Body of pancreas (tissue), 4 donors: ENCODE measurements at places on chromosomes 3 and 15. TPM values are rescaled to one million over a fixed set of nuclear protein-coding genes. Genes with fewer than 3 reads are reported as not detected.

DNA sequence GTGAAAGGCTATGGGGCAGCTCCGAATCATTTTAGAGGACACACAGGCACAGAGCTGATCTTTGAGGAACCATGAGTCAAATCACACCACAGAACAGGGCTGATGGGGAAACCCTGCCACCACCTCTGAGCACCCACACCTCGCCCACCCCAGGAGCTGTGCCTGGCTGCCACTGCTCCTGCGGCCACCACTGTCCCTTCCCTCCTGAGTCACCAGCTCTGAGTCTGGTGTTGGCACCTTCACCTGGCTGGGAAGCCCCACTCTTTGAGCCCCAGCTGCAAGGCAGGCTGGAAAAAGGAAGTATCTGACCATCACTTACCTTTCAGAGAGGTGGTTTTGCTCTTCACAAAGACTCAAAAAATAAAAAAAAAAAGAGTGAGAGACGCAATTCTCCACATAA is 63.6 kb upstream of the MEF2A start:
- H3K4me1 ChIP-seq = peaks cover 3% of the 10 kb centered on the region
- H3K27me3 ChIP-seq = no peaks in the 10 kb centered on the region
- H3K36me3 ChIP-seq = no peaks in the 10 kb centered on the region
- no peak overlapping the region for H3K4me3 ChIP-seq

HCN4 gene
- 2.0 TPM for total RNA-seq

- H3K27me3 ChIP-seq = no peaks in the 10 kb centered on the region
- no peak overlapping the region for H3K4me3 ChIP-seq
- no peaks in the 10 kb centered on the region for H3K4me1 ChIP-seq
- H3K36me3 ChIP-seq = no peaks in the 10 kb centered on the region
- no peak overlapping the region for H3K27ac ChIP-seq
Measured at GRCh38 chr15:100658895-100659294, 56.5 kb downstream of the ASB7 start.

TRA2B gene
- 74.2 TPM for total RNA-seq

ITIH1 gene
- 4.4 TPM for total RNA-seq

LRRIQ4 gene
- not detected for total RNA-seq

- H3K4me1 ChIP-seq = no peaks in the 10 kb centered on the region
- DNase-seq = no peak
- no peak overlapping the region for H3K27ac ChIP-seq
- H3K36me3 ChIP-seq = no peaks in the 10 kb centered on the region
- no peaks in the 10 kb centered on the region for H3K27me3 ChIP-seq
- H3K4me3 ChIP-seq = no peak overlapping the region
Measured at GRCh38 chr3:41462103-41462691, 262.9 kb downstream of the CTNNB1 start.

CLCN2 gene
- total RNA-seq = 7.5 TPM

- no peak for DNase-seq
- H3K4me1 ChIP-seq = no peaks in the 10 kb centered on the region
- no peaks in the 10 kb centered on the region for H3K36me3 ChIP-seq
- H3K4me3 ChIP-seq = no peak overlapping the region
- no peak overlapping the region for H3K27ac ChIP-seq
Measured at GRCh38 chr3:12440927-12441714, 43.2 kb upstream of the TSEN2 start.

IMPG2 gene
- 0.33 TPM for total RNA-seq

CISH gene
- 4.9 TPM for total RNA-seq

FAM107A gene
- 14.5 TPM for total RNA-seq

PLSCR2 gene
- total RNA-seq = not detected

GRCh38 chr3:30131191-30131590 is 475.2 kb upstream of the TGFBR2 start:
- H3K4me3 ChIP-seq = no peak overlapping the region
- H3K4me1 ChIP-seq = no peaks in the 10 kb centered on the region
- H3K36me3 ChIP-seq = no peaks in the 10 kb centered on the region
- H3K27ac ChIP-seq = no peak overlapping the region
- no peaks in the 10 kb centered on the region for H3K27me3 ChIP-seq

- no peaks in the 10 kb centered on the region for H3K4me1 ChIP-seq
- no peaks in the 10 kb centered on the region for H3K36me3 ChIP-seq
- DNase-seq = no peak
- no peaks in the 10 kb centered on the region for H3K27me3 ChIP-seq
Measured at GRCh38 chr3:42229942-42230688, 35.9 kb downstream of the CCK start.

CKMT1A gene
- total RNA-seq = 2.6 TPM

DNA sequence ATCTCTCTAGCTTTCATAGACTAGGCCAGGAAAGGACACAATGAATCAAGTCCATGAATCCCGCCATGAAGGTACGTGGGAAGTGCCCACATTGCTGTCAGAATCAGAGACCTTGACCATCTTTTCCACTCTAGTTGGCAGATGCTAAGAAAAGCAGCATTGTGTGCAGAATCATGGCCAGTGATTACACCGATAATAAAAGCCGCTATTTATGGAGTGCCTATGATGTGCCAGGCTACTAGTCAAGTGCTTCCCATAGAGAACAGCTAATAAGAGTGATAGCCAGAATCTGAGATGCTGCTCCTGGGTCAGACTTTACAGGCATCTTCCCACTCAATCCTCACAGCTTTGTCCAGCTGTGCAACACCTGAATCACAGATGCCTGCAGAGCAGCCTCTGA is 13.2 kb upstream of the RPL32 start:
- H3K27me3 ChIP-seq = no peaks in the 10 kb centered on the region
- H3K36me3 ChIP-seq = no peaks in the 10 kb centered on the region
- H3K4me3 ChIP-seq = no peak overlapping the region
- no peak for DNase-seq
- no peaks in the 10 kb centered on the region for H3K4me1 ChIP-seq

CLEC3B gene
- 4.9 TPM for total RNA-seq

- peaks cover 20% of the 10 kb centered on the region for H3K4me1 ChIP-seq
- no peak overlapping the region for H3K27ac ChIP-seq
- no peak for DNase-seq
Measured at GRCh38 chr15:70857562-70858285, 3.8 kb upstream of the LARP6 start.

ADGRG7 gene
- total RNA-seq = not detected

- no peaks in the 10 kb centered on the region for H3K27me3 ChIP-seq
- no peak overlapping the region for H3K4me3 ChIP-seq
- no peak overlapping the region for H3K27ac ChIP-seq
- no peak for DNase-seq
- H3K4me1 ChIP-seq = no peaks in the 10 kb centered on the region
Measured at GRCh38 chr3:45311327-45311726, 77.0 kb upstream of the LARS2 start.

DNA sequence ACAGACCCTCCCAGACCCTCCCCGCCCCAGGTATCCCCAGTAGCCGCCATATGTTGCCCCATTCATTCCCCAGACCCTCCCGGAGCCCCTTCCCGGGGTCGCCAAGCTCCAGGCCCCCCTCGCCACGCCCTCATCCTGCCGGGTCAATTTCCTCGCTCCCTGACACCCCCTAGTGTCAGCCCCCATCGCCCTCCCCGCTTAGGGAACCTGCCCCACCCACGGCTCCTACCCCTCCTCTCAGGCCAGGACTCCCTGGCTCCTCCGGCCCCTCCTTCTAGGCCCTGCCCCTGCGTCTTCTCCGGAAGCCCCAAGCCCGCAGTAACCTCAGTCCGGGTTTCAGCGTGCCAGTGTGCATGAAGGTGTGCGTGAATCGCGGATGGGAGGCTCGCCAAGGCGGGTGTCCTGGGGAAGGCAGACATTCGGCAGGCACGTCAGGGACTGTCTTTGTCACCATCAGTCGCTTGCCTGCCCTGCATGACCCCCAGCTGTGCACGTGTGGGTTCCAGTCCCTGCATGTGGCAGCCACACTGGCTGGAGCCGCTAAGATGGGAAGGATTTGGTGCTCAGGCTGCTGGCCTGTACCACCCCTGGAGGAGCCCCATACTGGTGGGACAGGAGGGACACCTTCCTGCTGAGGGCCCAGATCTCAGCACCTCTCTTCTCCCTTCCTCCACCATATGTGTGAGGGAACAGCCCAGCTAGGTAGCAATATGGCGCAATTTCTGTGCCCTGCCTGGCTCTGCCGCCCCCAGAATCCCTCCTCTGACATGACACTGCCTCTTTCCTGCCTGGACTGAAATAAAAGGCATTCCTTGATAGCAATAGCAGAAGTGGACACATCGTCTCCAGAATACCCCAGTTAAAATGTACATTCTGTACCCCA is 693 bp downstream of the DISP2 start:
- no peaks in the 10 kb centered on the region for H3K27me3 ChIP-seq
- peaks cover 14% of the 10 kb centered on the region for H3K4me1 ChIP-seq

GRCh38 chr3:193614430-193614829 is 21.4 kb downstream of the OPA1 start:
- no peak overlapping the region for H3K4me3 ChIP-seq
- H3K4me1 ChIP-seq = no peaks in the 10 kb centered on the region
- no peaks in the 10 kb centered on the region for H3K27me3 ChIP-seq
- H3K27ac ChIP-seq = no peak overlapping the region

- no peak for DNase-seq
- H3K4me1 ChIP-seq = no peaks in the 10 kb centered on the region
- no peaks in the 10 kb centered on the region for H3K36me3 ChIP-seq
- H3K27me3 ChIP-seq = no peaks in the 10 kb centered on the region
- no peak overlapping the region for H3K27ac ChIP-seq
- no peak overlapping the region for H3K4me3 ChIP-seq
Measured at GRCh38 chr3:14216257-14217048, 37.8 kb downstream of the LSM3 start.

- H3K27ac ChIP-seq = peak overlapping the region; percentile 48
- no peak overlapping the region for H3K4me3 ChIP-seq
- DNase-seq = no peak
Measured at GRCh38 chr15:92665100-92665555, 9.6 kb upstream of the FAM174B start.

DNA sequence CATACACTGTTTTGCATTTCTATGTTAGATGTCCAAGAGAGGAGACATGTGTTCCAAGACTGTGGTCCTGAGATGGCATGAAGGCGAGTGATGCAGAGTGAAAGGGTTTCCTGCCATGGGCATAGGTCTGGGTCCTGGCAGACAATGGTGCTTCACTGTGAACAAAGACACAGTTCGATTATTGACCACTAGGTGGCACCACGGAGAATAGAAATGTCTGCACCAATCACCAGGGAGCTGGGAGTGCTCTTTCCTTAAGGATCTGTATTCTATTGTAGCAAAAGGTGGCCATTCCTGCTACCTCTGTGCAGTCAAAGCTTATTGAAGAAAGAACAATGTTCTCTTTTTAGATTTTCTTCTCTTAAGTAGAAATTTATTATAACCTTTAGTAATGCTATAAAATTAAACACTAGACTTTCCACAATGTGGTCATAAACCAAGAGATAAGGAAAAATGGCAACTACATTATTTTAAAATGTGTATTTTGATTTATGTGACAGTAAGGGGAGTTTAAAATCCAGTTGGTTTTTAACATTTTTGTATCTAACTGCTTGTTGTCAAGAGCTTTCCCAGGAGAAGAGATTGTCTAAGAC is 88.7 kb downstream of the GABRG3 start:
- H3K36me3 ChIP-seq = no peaks in the 10 kb centered on the region
- no peak overlapping the region for H3K27ac ChIP-seq
- H3K4me3 ChIP-seq = no peak overlapping the region
- H3K4me1 ChIP-seq = no peaks in the 10 kb centered on the region
- H3K27me3 ChIP-seq = no peaks in the 10 kb centered on the region

MORC1 gene
- not detected for total RNA-seq

CASR gene
- 11.9 TPM for total RNA-seq

GRCh38 chr3:123951522-123952447 is 9.2 kb downstream of the CCDC14 start:
- peaks cover 5% of the 10 kb centered on the region for H3K36me3 ChIP-seq
- H3K4me3 ChIP-seq = no peak overlapping the region
- DNase-seq = no peak

DNA sequence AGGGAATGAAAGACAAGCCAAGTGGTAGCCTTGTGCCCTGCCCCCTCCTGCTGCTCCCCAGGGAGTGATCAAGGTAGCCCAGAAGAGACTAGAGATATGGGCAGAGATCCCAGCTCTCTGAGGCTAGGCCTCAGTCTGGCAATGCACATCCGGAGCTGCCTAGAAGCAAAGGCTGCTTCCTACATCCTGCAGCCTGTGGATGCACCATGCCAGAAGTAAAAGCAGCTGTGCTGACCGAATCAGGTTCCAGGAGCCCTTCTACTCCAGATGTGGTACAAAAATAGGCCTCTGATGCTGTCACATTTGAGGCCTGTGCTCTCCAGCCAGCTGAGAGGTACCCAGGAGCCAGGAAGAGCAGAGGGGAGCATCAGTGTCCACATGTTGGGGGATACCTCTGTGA is 16.0 kb downstream of the TRAIP start:
- peaks cover 13% of the 10 kb centered on the region for H3K4me1 ChIP-seq
- no peak for DNase-seq
- no peak overlapping the region for H3K4me3 ChIP-seq
- no peaks in the 10 kb centered on the region for H3K27me3 ChIP-seq
- no peaks in the 10 kb centered on the region for H3K36me3 ChIP-seq

DNA sequence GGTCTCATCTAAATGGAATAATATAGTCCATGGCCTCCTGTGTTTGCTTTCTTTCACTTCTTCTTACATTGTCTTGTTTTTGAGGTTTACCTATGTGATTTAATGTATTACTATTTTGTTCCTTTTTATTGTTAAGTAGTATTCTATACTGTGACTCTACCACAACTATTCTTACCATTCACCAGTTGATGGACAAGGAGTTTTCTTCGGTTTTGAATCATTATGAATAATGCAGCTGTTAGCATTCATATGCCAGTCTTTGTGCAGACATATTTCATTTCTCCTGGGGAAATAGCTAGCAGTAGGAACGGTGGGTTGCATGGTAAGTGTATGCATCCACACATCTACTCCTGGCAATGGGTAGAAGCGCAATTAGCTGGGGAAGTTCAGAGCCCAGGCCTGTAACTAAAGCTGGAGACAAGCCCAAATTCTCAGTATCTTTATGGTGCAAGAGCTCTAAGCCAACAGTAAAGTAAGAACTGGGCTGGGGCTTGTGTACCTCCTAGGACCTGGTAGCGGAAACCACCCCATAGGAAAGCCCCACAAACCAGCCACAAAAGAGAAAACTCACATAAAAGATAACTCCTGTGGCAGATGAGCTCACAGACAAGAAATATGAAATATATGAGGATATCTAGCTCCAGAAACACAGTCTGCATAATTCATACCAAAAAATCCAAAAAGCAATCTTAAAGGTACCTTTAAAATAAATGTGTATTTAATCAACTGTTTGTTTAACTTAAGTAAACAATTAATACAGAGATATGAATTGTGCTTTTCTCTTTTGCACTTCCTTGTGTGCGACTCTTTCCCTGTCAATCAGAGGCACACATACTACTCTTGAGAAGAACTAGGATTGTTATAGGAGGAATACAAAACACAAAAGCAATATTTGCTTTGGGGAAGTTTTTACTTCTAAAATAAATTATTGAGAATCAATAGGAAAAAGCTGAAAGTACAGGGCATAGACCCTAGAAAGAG is 2.7 kb upstream of the CSTA start:
- H3K27ac ChIP-seq = no peak overlapping the region
- H3K4me3 ChIP-seq = no peak overlapping the region
- H3K4me1 ChIP-seq = peaks cover 15% of the 10 kb centered on the region
- no peaks in the 10 kb centered on the region for H3K36me3 ChIP-seq
- no peak for DNase-seq
- H3K27me3 ChIP-seq = no peaks in the 10 kb centered on the region

TMIE gene
- not detected for total RNA-seq

DNA sequence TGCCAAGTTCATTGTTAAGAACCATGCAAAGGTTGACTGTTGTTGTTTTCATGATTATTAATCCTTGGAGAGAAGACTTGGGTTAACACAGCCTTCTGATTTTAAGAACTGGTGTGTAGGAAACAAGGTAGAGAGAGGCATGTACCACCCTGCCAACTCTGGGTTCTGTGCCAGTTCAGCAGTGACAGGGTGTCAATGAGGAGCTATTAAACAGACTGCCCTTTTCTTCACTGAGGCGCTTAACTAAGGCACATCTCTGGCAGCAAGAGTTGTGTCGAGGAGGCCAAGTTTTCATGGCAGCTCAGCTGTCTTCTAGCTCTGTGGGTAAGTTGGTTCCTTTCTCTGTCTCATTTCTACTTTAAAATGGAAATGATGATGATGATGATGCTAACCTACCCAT is 117.6 kb downstream of the FEZF2 start:
- H3K36me3 ChIP-seq = no peaks in the 10 kb centered on the region
- H3K4me1 ChIP-seq = no peaks in the 10 kb centered on the region
- no peak for DNase-seq
